ENCODE measurements at places on chromosomes 11 and 22.

DNA sequence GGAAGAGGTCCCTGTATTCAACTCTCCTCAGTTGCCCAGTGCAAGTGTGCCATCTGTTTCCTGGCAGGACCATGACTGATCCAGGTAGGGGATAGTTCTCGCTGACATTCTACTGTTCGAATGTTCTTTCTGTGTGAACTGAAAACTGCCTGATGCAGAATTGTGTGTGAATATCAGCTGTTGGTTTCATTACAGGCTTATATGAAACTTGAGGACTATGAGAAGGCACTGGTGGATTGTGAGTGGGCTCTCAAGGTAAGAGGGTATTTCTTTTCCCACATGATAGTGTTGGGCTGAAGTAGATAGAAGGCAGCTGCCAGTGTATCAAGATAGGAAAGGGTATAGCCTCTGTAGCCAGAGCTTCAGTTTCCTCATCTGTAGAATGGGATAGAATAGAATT is 15.3 kb downstream of the TTC12 start:
- no peak for DNase-seq

DNA sequence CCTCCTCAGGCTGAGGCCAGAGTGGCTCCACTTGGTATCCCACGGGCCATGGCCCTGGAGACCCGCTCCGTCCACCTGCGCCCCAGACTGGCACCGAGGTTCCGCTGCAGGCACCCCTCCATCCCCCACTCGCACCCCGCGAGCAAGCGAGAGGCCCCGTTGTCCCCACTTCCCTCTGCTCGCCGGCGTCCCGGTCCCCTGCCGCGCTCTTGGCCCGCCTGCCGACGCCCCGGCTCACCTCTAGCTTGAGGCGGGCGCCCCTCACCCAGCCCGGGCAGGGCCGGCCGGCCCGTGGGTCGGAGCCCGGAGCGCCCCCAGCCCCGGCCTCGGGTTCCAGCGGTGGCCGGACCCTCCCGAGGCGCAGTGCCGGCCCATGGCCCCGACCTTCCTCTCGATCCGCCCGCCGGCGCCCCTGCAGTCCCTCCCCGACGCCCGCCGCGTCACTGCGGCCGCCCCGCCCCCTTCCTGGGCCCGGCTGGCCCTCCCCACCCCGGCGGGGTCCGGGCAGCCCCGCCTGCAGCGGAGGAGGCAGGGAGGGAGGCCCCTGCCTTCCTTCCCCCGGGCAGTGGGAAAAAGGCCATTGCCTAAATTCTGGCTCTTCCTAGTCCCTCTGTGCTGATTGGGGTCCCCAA is at the start of gene PITPNM1:
PITPNM1 (minus strand) TSS at position 414 of the 632 bp plus-strand sequence. CDS start 1,183 bp downstream, outside the sequence.
- peak; percentile 80 for DNase-seq

DNA sequence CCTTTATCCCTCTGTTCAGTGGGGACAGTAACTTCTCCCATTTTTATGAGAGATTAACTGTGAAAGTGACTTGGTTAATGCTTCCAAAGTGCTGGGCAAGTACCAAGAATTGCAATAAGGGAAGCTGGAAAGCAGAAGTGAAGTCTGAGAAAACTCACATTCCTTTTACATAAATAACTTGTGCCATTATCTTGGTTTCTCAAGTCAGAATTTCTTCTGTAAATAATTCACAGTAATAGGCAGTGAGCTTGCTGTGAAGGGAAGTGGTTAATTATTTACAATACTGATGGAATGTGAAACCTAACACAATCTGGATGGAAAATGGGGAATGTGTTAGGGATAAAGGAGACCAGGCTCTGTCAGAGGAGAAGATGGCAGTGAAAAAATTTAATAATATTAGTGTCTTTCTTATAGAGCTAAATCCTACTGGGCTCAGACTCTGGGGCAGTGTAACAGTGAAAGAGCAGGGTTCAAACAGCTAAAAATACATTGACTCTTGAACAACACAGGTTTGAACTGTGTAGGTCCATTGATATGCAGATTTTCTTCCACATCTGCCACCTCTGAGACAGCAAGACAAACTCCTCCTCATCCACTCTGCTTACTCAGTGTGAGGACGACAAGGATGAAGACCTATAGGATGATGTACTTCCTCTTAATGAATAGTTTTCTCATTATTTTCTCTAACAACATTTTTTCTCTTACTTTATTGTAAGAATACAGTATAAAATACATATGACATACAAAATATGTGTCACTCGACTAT is 251.5 kb upstream of the ISX start:
- peak; percentile 38 for DNase-seq

DNA sequence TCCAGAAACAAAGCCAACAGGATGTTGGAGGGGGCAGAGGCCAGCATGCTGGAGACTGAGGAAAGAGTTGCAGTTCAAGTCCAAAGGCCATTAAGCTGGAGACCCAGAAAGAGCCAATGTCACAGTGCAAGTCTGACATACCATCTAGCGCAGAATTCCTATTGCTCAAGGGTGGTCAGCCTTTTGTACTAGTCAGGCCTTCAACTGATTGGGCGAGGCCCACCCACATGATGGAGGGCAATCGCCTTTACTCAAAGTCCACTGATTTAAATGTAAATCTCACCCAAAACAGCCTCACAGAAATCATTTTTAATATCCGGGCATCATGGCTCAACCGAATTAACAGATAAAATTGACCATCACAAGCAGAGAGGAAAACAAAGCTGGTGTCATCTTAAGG is 113.9 kb downstream of the RCN1 start:
- no peak for DNase-seq

DNA sequence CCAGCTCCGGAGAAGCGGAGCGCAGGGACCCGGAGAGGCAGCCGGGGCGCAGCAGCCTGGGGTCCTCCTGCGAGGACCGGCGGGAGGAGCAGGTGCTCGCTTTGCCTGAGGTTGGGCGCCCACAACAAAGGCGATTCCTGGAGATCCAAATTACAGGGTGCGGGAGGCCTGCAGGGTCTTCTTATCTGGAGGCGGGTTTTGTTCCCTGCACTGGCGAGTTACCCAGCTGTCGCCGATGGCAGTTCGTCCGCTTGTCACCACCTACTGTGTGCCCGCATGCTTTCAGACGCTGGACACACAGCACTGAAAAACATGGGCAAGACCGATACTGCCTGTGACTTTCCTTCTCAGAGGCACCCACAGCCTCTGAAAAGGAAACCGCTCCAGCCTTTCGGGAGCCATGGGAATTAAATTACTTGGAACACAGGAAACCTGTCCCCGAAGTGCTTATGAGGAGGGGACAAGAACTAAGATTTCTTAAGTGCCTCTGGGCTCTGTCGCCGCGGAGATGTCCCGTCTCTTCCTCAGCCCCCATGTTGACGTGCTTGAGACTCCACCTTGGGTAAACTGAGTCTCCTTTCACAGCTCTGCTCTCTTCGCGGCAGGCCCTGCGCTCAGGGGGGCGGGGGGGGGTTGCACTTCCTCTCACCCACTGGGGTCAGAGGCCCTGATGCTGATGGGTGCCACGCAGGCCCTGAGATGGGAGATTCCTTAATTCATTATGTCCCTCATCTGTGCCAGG is 1.3 kb upstream of the ZFTA start:
- peak; percentile 22 for DNase-seq

- peak; percentile 38 for DNase-seq
Observed at GRCh38 chr11:73288192-73288872, 16.2 kb downstream of the P2RY6 start.

DNA sequence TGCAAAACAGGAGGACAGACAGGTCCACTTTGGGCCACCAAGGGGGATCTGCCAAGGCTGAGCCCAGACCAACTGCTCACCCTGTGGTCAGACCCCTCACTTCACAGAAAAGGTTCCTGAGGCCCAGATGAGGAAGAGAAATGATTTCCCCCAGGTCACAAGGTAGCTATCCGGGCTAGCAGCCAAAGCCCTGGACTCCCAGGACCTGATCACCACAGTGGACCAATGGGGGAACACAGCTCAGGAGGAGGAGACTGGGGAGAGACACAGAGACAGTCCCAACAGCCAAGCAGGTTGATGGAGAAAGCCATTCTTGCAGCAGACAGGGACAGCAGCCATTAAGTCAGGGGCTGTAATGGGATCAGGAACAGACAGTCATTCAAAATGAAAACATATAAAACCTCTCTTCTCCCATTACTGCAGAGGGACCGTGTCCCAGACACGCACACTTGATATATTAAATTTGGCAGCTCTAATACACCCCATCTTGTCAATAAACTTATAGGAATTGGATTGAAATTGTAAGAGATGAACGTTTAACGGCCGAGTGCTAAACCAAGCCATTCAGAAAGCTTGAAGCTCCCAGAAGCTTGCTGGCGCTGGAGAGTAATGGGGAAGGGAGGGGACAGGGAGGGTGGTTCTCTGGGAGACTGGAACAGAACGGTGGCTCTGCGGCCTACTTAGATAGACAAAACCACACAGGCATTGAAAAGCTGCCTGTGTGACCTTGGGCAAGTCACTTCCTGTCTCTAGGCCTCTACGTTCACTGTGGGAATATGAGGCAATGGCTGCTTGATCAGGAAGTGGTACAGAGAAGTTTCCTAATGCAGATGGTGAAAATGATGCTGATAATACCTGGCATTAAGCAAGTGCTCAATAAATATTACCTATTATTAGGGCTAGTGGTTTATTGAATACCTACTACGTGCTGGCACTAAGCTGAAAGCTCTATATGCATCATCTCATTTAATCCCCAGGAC is 16.0 kb downstream of the ZMAT5 start:
- no peak for DNase-seq
